Fibroblast of the aortic adventitia (primary cell): ENCODE measurements at places on chromosomes 6 and 20. TPM values are rescaled to one million over a fixed set of nuclear protein-coding genes. Genes with fewer than 3 reads are reported as not detected.

Gene ZNF512B
- 7.9 and 12.3 TPM in 2 replicates for total RNA-seq

Gene SERAC1
- 7.4 and 11.2 TPM in 2 replicates for total RNA-seq

Gene PLA2G7
- 7.8 TPM in 1 of 2 replicates, not detected in the other for total RNA-seq

Gene OLIG3
- 0.74 TPM in 1 of 2 replicates, not detected in the other for total RNA-seq

Gene AVP
- total RNA-seq, result not detected in 2 replicates

Gene ERMARD
- total RNA-seq, result 15.0 and 18.3 TPM in 2 replicates

Gene MYBL2
- total RNA-seq, result 1.6 and 17.8 TPM in 2 replicates

Gene PSORS1C2
- not detected in 2 replicates for total RNA-seq

Gene L3MBTL3
- 9.8 and 16.4 TPM in 2 replicates for total RNA-seq

Gene TRIM10
- not detected in 2 replicates for total RNA-seq

Gene PKHD1
- not detected in 2 replicates for total RNA-seq

Gene RNF39
- not detected in 2 replicates for total RNA-seq

Gene GABRR2
- total RNA-seq, result 0.09 TPM in 1 of 2 replicates, not detected in the other

Gene GSTA3
- total RNA-seq, result not detected in 2 replicates

Gene ARMH2
- total RNA-seq, result not detected in 2 replicates

Gene PLCB4
- total RNA-seq, result 0.25 and 4.1 TPM in 2 replicates

Gene SLC18B1
- total RNA-seq, result 6.8 and 17.8 TPM in 2 replicates

Gene BACH2
- total RNA-seq, result 0.27 and 0.65 TPM in 2 replicates

Gene FILIP1
- total RNA-seq, result 0.45 and 5.5 TPM in 2 replicates

Gene TSBP1
- total RNA-seq, result not detected in 2 replicates

Gene SPTLC3
- total RNA-seq, result 6.8 and 30.6 TPM in 2 replicates

Gene AIF1
- total RNA-seq, result not detected in 2 replicates

Gene COL9A3
- 0.36 and 0.98 TPM in 2 replicates for total RNA-seq

Gene DSN1
- total RNA-seq, result 10.2 and 40.4 TPM in 2 replicates

Gene GNRH2
- not detected in 2 replicates for total RNA-seq

Gene RAET1L
- not detected in 2 replicates for total RNA-seq

Gene SIRPB2
- not detected in 2 replicates for total RNA-seq

Gene ZNFX1
- 41.5 and 54.5 TPM in 2 replicates for total RNA-seq

Gene ARMC2
- total RNA-seq, result 1.6 and 2.5 TPM in 2 replicates

Gene ZC3H12D
- total RNA-seq, result 0.09 TPM in 1 of 2 replicates, not detected in the other

Gene ARFGEF3
- total RNA-seq, result 0.08 and 0.09 TPM in 2 replicates

Gene NKAIN4
- not detected in 2 replicates for total RNA-seq

Gene FAM209B
- not detected in 2 replicates for total RNA-seq

Gene C6orf132
- 0.63 and 1.4 TPM in 2 replicates for total RNA-seq

Gene PLN
- 0.27 and 0.98 TPM in 2 replicates for total RNA-seq

Gene LY86
- not detected in 2 replicates for total RNA-seq

Gene CD93
- total RNA-seq, result 0.27 and 2.0 TPM in 2 replicates

Gene LAMA4
- 306 and 904 TPM in 2 replicates for total RNA-seq

Gene SIRPG
- not detected in 2 replicates for total RNA-seq

Gene GSTA1
- total RNA-seq, result not detected in 2 replicates

Gene RREB1
- total RNA-seq, result 17.6 and 23.8 TPM in 2 replicates

Gene CSNK2A1
- 84.6 and 147 TPM in 2 replicates for total RNA-seq

Gene CST2
- total RNA-seq, result 0.36 TPM in 1 of 2 replicates, not detected in the other

Gene CYP24A1
- total RNA-seq, result 0.98 TPM in 1 of 2 replicates, not detected in the other

Gene CENPW
- 13.7 and 55.9 TPM in 2 replicates for total RNA-seq

Gene FAXC
- total RNA-seq, result 0.08 and 0.54 TPM in 2 replicates

Gene SPATS1
- total RNA-seq, result not detected in 2 replicates

Gene ADGRF4
- 0.82 and 2.7 TPM in 2 replicates for total RNA-seq

Gene AAR2
- 23.5 and 38.3 TPM in 2 replicates for total RNA-seq

Gene ATP6V1G2
- total RNA-seq, result 3.8 and 6.7 TPM in 2 replicates

Gene FGD2
- total RNA-seq, result not detected in 2 replicates

Gene HNF4A
- not detected in 2 replicates for total RNA-seq

Gene OPRM1
- not detected in 2 replicates for total RNA-seq

Gene TFAP2D
- 5.1 TPM in 1 of 2 replicates, not detected in the other for total RNA-seq

Gene NEURL2
- 6.8 and 7.0 TPM in 2 replicates for total RNA-seq

Gene BEND6
- 15.3 and 34.8 TPM in 2 replicates for total RNA-seq
